ENCODE measurements at places on chromosomes 5 and 9. TPM values are rescaled to one million over a fixed set of nuclear protein-coding genes. Genes with fewer than 3 reads are reported as not detected.

Gene GRM6
- not detected for total RNA-seq

Gene TPPP
- total RNA-seq = 0.04 TPM

Gene SLCO6A1
- total RNA-seq = not detected

DNA sequence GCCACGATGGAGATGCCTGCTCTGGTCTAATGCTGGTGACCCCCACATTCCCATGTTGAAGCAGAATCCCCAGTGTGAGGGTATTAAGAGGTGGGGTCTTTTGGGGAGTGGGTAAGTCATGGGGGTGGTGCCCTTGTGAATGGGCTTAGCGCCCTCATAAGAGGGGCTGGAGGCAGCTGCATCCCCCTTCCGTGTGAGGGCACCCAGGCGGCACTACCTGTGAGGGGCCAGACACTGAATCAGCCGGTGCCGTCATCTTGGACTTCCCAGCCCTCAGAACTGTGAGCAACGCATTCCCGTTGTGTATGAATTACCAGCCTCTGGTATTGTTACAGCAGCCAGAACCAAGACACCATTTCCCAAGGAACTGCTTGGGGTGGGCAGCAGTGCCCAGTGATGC, 27.0 kb upstream of the RNF130 start:
- H3K27me3 ChIP-seq = peaks cover 13% of the 10 kb centered on the region
- H3K4me1 ChIP-seq = peaks cover 3% of the 10 kb centered on the region
- no peak overlapping the region for H3K4me3 ChIP-seq

Gene IRX4
- not detected for total RNA-seq

All from activated B cell treated with CpG ODN at 0.5 μM for 24 hours (primary cell).